Breast epithelium (tissue), 4 donors: ENCODE measurements at places on chromosomes 11 and 22.

DNA sequence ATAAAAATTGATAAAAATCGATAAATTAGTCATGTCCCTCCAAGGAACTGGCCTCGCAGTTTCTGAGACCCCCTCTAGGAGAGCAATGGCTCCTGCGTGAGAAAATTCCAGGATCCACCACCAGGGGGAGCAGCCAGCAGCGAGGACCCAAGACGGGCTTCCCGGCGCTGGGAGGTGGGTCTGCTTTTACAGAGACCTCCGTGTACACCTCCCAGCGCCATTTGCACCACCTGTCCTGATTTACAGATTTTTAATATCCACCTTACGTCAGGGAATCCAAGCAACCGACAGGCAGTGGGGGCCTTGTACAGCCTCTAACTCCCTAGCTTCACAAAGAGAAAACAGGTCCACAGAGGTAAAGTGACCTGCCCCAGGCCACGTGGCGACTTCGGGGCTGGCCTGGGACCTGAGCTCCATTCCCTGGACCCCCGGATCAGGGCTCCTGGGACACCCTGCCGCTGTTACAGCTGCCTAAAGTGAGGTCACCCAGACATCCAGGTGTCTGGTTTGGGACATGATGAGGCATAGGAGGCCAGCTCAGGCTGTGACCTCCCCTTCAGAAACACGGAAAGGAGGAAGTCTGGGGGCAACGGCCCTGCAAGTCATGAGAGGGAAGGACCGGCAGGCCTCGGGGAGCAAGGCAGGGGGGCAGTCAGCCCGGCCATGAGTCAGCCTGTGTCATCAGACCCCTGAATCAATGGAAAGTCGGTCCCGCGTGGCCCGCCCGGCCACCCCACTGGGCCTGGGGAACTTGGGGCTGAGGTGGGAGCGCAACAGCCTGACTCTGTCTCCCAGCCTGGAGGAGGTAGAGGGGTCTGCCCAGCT, 3.5 kb downstream of the OSM start:
- peak; percentile 51 for DNase-seq

DNA sequence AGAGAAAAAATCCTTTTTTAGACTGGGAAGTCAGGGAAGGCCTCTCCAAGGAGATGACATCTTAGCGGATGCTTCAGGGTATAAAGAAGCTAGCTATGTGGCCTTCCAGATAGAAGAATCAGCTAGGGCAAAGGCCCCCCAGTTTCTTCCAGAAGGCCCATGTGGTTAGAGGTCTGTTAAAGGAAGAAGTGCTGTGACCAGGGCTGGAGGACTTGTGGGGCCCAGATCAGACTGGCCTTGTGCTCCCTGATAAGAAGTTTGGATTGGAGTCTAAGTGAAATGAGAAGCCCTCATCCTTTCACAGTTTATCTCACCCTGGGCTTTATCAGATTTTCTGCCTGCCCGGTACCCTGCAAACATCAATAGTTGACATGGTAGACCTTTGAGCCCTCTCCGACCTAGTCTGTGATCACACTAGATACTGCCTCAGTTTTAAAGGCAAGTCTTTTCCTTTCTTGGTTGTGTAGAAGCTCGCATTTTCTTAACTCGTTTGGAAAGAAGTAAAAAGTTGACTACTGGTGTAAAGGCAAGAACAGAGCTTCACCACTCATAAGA, 7.8 kb downstream of the AMPD3 start:
- no peak for DNase-seq

- DNase-seq: no peak
Observed at GRCh38 chr22:24190159-24190540, 8.9 kb downstream of the SUSD2 start.

DNA sequence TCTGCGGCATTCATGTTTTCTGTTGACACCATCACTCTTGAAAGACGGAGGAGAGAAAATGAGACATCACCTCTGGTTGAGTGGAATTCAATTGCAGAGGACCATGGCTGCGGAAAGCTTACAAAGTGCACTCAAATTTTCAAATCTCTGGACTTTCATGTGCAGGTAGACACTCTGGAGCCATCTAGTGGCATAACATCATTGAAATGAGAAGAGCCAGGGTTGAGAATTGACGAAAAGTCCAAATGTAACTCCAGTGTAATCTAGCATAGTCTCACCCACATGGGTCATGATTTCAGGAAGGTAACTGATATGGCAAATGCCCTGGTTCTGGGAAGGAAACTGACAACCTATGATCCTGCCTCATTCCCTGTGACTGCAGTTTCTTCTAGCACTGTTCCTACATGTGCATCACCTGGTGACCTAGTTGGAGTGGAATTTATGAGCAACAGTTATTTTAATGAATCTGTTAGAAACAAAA, 687.8 kb downstream of the KCNA4 start:
- no peak for DNase-seq

DNA sequence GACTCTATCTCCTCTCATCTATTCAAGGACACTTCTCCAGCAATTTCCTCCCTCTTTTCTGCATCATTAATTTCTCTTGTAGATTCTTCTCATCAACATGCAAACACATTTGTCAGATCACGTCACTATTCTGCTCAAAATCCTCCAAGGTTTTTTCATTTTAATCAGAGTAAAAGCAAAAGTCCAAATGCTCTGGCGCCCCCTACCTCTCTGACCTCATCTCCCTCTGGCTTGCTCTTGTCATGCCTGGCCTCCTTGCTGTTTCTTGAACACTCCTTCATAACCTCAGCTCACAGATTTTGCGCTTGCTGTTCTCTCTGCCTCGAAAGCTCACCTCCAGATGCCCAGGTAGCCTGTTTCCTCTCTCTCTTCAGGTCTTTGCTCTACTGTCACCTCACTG, 22.4 kb downstream of the RTCB start:
- no peak for DNase-seq

DNA sequence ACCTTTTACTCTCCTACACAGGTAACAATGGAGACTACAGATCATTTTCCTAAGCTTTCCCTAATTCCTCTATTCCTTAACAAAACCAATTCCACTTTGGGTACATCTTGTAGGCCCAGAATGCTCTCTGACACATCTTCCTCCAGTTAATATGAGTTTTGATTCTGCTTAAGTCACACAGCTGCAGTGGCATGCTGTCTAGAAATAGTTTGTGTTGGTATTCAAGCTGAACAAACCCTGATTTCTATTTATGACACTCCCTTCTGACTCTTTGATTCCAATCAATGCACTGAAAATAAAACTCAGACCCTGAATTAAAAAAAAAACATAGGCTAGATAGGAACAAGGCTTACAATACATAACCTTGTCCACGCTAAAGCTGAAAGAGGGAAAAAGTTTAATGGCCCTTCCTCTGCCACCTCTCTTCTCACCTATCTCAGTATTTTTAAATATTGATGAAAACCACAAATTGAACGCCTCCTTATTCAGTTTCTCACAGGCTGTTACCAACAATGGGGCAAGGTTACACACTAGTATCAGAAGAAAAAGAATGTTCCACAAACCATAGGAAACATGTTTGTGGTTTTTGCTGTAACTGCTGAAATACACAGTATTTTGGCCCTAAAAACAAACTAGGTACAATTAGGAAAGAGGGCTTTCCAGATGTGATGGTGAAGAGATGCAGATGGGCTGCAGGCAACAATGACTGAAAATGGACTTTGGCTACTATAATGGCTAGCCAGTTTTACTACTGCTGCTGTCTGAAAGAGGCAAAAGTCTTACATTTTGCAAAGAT, 35.7 kb upstream of the GAB2 start:
- DNase-seq: no peak

DNA sequence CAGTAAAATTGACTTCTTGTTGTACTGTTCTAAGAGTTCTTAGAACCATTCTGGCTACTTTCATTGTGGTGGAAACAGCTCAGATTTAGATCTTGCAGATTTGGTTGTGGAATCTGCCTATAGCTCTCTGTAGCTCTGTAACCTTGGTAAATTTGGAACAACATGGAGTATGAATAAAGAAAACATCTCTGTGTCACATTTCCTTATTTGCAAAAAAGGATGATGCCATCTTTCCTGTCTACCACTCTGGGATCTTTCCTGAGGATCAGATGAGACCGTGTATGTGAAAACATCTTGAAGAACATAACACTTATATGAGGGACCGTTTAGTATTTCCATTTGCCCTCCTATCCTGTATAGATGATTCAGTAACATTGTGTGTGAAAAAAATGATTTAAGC, 9.1 kb downstream of the ACRV1 start:
- no peak for DNase-seq

DNA sequence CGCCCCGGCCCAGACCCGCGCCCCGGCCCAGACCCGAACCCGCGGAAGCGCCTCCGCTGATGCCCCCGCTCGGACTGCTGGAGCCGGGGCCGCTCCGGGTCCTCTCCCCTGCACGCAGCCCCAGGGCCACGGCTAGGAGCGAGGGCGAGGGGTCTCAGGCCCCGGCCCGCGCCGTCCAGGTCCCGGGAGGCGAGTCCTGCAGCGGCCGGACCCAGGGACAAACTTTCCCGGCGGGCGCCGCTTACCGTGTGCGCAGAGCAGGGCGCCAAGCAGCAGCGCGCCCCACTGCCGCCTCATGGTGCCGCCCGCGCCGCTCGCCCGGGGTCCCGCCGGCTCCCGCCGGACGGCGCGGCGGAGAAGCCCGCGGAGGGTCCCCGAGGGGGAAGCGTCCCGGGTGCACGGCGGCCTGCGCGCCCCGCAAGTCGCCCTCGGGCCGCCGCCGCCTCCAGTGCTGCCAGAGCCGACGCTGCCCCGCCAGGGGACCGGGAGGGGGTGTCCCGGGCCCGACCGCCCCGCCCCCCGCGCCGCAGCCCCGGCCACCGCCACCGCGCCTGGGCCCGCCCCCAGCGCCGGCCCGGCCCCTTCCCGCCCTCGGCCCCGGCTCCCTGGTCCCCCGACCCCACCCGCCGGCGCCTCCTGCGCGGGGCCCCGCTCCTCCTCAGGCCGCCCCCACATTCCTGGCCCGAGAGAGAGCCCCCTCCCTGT, at the start of gene LRP4:
TSS of gene LRP4 (minus strand) at position 468 of the 705 bp plus-strand sequence. CDS start at position 297, 171 bp downstream.
- no peak for DNase-seq

DNA sequence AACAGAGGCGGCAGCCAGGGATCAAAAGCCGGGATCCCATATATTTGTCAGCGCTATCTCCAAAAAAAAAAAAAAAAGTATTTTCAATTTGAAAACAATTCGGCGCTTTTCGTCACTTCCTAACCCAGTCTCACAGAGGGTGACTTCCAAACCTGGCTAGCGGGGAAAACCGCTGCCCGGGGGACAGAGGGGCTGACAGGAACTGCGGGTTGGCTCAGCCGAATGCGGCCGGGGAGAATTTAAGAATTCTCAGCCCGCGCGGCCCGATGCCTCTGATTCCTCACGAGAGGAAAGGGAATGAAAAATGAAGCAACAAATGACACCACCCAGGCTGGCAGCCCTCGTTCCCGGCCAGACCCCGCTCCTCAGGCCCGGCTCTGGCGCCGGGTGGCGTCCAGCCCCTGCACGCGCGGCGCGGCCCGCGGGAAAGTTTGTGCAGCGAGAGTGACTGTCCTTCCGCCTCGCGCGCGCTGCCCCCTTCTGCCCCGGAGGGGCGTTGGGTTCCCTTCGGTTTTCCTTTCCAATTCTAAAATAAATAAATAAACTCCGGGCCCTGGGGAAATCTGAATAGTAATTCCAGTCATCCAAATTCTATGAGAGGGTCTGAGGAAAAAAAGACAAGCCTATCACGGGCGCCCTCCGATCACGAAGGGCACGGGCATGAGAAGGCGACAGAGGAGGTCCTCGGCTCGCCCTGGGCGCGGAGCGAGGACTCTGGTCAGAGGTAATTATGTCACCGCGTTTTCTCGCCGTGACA, 4.8 kb upstream of the PAX6 start:
- DNase-seq: no peak

DNA sequence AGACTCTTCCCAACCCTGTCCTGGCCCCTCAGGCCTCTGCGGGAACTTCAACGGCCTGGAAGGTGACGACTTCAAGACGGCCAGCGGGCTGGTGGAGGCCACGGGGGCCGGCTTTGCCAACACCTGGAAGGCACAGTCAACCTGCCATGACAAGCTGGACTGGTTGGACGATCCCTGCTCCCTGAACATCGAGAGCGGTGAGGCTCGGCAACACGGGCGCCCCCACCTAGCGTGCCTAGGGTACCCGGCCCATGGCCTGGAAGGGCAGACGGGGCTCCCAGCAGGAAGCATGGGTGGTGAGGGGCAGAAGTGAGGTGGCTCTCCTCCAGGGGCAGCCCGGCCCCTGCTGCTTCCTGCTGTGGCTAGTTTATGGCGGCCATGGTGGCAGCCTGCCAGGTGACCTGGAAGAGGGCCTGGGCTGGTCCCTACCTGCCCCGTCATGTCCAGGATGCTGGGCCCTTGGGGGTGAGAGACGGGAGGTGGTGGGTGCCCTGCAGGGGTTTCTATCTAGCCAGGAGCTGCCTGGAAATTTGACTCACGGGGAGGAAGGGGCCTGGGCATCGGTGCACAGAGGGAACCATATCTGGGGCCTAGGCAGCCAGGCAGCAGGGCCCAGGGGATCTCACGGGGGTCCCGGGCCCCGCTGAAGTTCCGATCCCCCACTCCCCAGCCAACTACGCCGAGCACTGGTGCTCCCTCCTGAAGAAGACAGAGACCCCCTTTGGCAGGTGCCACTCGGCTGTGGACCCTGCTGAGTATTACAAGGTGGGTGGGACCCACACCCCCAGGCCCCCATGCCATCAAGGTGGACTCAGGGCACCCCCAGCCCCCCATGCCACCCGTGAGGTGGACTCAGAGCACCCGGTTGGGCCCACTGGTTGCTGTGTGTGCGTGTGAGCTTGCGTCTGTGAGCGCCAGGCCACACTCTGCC, 9.2 kb downstream of the MUC2 start:
- no peak for DNase-seq

- DNase-seq: peak; percentile 50
Observed at GRCh38 chr11:126366064-126366822, 10.8 kb downstream of the ST3GAL4 start.

- no peak for DNase-seq
Observed at GRCh38 chr22:38244106-38244505, 28.7 kb downstream of the TMEM184B start.

DNA sequence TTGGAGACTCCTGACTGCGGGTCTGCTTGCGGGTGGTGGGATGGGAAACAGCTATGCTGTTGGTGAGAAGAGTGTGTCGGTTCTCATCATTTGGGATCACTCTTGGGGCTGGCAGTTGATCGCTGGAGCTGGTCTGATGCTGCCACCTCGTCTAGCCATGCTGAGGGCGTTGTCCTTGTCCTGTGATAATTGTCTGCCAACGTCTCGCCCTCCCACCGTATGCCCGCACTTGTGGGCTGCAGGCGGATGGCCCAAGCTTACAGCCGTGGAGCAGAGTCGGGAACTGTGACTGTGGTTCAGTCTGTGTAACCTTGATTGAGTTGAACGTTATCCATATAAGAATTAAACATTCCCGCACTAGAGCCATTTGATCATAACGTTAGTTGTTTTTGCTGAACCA, 204.4 kb downstream of the TBC1D22A start:
- no peak for DNase-seq
